Fibroblast of villous mesenchyme (primary cell): ENCODE measurements at places on chromosomes 4 and X. TPM values are rescaled to one million over a fixed set of nuclear protein-coding genes. Genes with fewer than 3 reads are reported as not detected.

DNA sequence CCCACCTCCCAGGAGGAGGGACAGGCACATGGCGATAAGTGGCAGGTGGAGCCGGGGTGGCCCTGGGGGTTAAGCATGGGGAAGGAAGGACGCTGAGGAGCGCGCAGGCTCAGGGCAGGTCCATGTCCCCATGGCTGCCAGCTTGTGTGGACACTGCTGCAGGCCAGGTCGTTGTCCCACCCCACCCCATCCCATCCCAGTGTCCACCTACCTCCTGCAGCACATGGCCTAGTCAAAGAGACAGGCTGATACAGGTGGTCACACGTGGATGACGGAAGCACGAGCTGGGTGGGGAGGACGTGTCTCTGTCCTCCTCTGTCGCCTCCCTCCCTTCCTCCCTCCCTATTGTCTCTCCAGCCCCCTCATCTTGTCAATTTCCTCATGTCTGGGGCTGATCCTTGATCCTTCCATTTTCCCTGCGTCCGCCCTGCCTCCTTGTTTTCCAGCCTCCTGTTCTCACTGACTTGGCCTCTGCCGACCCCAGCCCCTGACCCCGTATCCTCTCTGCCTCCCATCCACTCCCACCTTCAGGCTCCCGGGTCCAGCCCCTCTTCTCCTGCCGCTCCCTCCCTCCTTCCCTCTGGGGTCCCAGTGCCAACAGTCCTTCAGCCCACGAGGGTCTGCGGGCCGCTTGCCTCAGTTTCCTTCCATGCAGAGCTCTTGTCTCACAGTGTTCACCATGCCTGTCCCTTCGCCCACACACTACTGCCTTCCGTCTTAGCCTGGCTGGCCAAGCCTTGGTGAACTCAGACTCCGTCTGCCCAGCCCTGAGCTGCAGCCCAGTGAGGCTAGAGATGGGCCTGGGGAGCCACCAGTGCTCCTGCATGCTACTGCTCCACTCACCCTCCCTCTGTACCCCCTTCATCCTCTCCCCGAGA is 15.5 kb upstream of the ADD1 start:
- DNase-seq = no peak

DNA sequence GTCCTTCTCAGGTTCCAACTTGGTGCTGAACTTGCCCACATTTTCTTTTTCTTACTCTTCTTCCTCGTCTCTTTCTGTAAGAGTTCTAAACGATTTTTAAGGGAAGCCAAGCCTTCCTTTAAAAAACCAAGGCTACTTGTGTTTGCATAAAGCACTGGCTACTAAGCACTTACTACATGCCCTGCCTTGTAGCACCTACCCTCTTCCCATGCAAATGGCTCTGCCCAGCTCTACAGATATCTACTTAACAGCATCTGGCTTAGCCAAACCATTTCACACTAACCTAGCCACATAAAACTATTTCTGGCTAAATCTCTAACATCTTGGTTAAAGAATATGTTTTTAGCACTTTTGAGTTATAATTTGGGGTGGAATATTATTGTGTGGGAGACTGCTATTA is 26.9 kb upstream of the ARMCX2 start:
- DNase-seq = no peak

The VCX3B gene
- total RNA-seq = not detected in 2 replicates

The BRS3 gene
- total RNA-seq = not detected in 2 replicates

DNA sequence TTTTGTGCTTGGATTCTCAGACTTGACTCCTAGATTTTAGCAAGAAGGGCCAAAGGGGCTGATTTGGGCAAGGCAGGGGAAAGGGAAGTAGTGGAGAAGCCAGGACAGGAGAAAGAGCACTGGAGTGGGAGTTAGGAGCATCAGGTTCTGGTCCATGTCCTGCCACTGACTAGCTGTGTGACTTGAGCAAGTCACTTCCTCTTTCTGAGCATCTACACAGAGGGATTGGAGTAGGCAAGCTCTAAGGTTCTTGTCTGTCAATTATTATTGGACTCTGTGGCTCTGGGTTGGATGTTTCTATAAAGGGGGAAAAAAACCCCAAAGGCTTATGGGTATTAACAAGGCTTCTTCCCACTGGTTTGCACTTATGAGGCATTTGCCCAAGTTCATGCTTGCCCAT is 24.4 kb downstream of the PLAC1 start:
- DNase-seq = no peak

- peak; percentile 20 for DNase-seq
Observed at GRCh38 chr4:150381609-150382008, 200.3 kb upstream of the MAB21L2 start.
